HT-29 (cell line): ENCODE measurements at places on chromosomes 6 and 20. TPM values are rescaled to one million over a fixed set of nuclear protein-coding genes. Genes with fewer than 3 reads are reported as not detected.

DNA sequence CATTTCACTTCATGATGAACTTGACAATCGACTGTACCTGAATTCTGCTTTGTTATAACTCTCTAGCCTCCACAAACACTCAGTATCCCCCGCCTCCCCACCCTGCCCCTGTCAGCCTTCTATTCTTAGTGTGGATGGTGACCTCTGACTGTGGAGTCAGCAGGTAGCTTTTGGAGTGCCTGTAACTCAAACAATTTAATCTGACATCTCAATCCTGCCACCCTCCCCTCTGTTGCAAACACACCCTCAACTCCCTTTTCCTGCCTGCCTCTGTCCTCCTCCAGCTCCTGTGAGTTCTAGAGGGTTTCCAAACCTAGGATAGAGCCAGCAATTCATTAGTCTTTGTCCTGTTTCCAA, 20.3 kb downstream of the DAAM2 start:
- DNase-seq, result no peak

DNA sequence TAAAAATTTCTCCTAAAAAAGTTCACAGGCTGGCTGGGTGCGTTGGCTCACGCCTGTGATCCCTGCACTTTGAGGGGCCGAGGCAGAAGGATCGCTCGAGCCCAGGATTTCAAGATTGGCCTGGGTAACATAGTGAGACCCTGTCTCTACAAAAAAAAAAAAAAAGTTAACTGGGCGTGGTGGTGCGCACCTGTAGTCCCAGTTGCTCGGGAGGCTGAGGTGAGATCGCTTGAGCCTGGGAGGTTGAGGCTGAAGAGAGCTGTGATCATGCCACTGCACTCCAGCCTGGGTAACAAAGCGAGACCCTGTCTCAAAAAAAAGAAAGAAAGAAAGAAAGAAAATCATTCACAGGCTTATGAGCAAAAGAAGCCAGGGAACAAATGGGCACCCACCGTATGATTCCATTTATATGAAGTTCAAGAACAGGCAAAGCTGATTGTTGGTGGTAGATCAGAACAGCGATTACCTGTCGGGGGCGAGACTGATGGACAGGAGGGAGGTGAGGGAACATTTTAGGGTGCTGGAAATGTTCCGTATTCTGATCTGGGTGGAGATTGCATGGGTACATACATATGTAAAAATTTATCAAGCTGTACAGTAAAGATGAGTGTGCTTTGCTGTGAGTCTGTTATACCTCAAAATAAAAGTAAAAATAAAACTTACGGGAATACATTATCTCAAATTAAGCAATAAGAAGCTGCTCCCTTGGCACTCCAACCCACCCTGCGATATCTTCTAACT, 77.1 kb downstream of the FGD2 start:
- DNase-seq, result no peak

Gene ADISSP
- total RNA-seq, result 137 TPM in 2 replicates

GRCh38 chr6:35089935-35090505, 51.1 kb downstream of the TCP11 start:
- DNase-seq, result no peak

DNA sequence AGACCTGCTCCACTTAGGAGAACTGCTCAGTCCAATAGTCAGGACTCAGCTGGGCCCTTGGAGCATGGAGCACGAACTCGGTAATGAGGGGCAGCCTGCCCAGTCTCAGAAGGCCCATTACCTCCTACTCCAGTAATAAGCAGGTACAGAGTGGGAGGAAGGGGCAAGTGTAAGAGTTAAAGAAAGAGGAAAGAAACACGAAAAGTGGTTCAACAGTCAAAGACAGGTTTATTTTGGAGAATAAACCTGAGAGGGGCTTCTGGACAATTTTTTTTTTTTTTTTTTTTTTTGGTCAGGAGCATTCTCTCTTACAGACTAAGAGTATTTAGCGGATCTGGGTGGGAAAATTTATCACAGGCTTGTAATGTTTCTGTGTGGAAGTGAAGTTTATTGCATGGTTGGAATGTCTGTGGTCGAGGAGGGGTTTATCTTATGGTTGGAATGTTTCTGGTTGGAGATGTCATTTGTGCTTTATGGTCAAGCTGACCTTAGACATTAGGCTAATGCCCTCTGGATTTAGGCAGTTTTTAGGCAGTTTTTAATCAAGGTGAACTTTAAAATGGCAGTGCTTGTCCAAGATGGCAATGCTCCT, 340.1 kb downstream of the BCKDHB start:
- no peak for DNase-seq

GRCh38 chr6:137829641-137830083, 37.4 kb upstream of the TNFAIP3 start:
- peak; percentile 48 for DNase-seq

Gene RIMS1
- total RNA-seq, result not detected in 2 replicates

DNA sequence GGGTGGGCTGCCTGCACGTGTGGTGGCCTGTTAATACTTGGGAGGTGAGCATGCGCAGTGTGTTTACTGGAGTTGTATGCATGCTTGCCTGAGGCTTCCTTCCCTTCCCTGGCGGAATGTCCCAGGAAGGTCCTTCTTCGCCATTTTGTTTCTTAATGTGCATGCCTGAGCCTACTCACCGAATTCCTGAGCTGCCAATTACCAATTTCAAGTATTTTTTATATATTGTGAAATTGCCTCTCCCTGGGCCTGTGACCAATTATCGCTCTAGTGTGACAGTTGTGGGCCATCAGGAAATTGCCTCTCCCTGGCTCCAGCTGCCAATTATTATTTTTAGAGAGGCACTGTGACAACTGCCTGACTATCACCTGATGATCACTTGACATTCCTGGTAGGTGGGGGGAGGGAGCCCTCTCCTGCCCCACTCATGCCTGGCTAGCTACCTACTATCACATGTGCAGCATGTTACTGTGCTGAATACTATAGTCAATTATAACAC, 70.0 kb downstream of the FAM50B start:
- no peak for DNase-seq

Gene SIRPB1
- total RNA-seq, result 0.47 TPM in 1 of 2 replicates, not detected in the other

DNA sequence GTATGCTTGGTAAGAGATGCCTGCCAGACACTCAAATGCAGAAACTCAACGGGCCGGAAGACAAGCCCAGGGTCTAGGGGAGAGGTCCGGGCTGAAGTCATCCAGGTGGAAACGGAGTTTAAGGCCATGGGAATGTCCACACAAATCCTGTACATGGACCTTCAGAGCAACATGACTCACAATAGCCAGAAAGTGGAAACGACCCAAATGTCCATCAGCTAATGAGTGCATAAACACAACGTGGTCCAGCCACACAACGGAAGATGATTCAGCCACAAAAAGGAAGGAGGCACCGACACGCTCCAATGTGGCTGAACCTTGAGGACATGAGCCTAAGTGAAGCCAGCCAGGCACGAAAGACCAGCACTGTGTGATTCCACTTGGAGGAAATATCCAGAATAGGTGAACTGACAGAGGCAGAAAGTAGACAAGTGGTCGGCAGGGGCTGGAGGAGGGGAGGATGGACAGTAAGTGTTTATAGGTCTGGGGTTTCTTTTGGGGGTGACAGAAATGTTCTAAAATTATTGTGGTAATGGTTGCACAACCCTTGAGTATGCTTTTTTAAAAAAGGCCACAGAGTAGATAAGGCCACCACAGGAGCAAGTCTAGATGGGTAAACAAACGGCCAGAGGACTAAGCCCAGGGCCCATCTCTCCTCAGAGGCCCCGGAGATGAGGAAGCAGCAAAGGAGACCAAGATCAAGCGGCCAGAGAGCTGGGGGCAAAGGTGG, 105.6 kb downstream of the PREX1 start:
- DNase-seq, result no peak

DNA sequence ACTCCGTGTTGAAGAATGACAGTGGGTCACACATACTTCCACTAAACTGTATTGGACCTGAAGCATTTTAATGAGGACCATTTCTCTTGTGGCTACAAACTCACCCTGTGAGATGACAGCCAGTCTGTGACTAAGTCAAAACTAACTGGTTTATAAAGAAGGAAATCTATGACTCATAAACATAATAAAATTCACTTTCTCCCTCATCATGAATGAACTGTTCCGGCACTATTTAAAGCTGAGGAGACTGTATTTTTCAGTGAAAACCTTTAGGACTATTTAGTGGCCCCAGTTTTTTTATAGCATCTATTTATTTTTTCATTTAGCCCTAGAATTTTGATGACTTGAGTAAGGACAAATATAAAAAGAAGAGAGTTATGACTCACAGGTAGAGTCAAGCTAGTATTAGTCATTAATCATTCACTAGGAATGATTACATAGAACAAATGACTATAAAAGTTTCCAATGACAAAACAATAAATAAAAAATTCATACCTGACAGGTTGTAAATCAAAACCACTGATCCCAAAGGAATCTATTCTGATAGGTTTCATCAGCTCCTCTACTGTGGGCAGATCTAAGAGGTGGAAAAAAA, 34.2 kb downstream of the CEP162 start:
- DNase-seq, result peak; percentile 80

- DNase-seq, result peak; percentile 52
These were observed 558 bp downstream of the XKR7 start for GRCh38 chr20:31968291-31969126.

Gene ECT2L
- total RNA-seq, result not detected in 2 replicates

GRCh38 chr6:125802943-125803377, 12.2 kb downstream of the NCOA7 start:
- DNase-seq, result no peak

DNA sequence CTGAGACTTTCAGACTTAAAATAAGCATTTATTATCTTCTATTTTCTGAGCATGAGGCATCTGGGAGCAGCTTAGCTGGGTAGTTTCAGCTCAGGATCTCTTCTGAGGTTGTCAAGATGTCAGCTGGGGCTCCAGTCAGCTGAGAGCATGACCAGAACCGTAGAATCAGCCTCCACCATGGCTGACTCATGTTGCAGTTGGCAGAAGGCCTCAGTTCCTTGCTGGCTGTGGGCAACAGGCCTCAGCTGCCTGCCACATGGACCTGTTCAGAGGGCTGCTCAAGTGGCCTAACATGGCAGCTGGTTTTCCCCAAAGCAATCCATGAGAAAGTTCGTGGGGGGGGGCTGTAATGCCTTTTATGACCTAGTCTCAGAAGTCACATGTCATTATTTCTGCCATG, 142.3 kb downstream of the LY86 start:
- no peak for DNase-seq

- DNase-seq, result no peak
These were observed 12.4 kb upstream of the GHRH start for GRCh38 chr20:37273988-37274387.

Gene CCDC28A
- 8.4 and 11.6 TPM in 2 replicates for total RNA-seq

Gene MOG
- not detected in 2 replicates for total RNA-seq

- DNase-seq, result peak; percentile 67
These were observed 1.6 kb downstream of the DSP start for GRCh38 chr6:7542874-7543624.

DNA sequence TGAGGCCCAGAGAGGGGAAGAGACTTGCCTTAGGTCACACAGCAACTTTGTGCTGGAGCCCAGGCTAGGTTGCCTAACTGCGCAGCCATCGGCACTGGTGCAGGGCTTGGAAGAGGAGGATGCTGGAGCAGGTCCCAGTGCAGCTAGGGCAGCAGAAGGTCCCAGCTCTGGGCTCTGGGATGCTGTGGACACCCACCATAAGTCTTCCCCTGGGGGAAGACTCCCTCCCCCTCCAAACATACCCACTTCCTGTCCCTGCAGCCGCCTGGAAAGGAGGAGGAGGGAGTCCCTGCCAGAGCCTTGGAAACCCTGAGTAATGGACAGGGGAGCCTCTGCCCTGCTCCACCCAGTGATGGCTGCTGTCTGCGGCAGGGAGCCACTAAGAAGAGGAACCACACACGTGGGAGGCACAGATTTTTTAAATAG, 93.6 kb downstream of the NCR2 start:
- peak; percentile 54 for DNase-seq

GRCh38 chr6:88380618-88381288, 214.6 kb upstream of the CNR1 start:
- no peak for DNase-seq

Gene LY6G5C
- 0.76 and 2.1 TPM in 2 replicates for total RNA-seq

DNA sequence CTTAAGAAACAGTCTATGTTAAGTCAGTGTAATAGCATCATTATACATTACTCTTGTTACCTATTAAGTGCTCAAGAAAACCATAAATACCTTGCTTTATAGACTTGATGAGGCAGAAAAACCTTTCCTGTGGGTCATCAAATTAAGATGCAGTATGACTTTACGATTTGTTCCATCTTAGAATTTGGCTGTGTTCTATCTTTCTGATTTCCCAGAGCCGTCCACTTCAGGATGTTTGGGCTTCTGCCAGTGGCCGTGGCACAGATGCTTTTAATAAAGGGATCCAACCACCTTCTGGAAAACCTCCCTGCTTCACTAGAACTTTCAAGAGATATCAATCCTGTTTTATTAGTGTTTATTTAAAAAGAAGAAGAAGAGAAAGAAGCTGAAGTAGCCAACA, 71.2 kb downstream of the PDE7B start:
- DNase-seq, result no peak

Gene SLC44A4
- 101 and 124 TPM in 2 replicates for total RNA-seq

Gene TBXT
- not detected in 2 replicates for total RNA-seq

DNA sequence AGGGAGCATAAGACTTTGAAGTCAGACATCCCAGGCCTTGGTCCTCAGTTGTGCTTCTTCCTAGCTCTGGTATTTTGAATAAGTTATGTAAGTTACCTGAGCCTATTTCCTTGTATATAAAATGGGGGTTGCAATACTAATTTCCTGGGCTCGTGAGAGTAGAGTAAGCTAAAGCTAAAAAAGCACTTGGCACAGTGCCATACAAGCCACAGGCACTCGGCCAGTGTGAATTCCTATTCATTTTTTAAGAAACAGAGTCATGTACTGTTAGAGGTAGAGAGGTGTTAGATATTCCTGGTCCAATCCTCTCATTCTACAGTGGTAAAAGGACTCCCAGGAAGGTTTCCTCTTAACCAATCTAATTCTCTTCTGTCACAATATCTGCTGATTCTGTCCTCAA, 79.6 kb upstream of the EPB41L1 start:
- DNase-seq, result no peak

Gene USP49
- total RNA-seq, result 2.0 and 2.9 TPM in 2 replicates

Gene PPIL4
- 7.6 and 8.6 TPM in 2 replicates for total RNA-seq

DNA sequence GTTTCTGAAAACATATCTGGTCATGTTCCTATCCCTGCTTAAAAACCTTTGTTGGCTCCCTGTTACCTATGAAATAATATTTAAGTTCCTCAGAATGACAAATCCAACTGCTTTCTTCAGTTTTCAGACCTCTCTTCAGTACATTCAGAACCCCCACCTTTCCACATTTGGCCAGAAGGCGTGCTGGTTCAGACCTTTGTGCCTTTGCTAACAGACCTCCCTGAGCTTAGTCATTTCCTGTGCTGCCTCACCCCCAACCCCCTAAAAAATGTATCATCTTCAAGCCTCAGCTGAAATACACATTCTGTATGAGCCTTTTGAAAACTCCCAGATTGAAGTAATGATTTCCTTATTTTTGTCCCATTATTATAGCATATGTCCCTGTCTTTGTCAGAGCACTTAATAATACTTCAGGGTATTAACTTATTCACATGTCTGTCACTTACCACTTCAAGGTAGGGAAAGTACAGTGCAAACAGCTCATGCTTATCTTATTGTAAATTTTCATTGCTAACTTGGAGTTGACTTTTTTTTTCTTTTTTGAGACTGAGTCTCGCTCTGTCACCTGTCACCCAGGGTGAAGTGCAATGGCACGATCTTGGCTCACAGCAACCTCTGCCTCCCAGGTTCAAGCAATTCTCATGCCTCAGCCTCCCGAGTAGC, 19.7 kb downstream of the FAM217A start:
- DNase-seq, result no peak
